Heart right ventricle (tissue), 16 donors: ENCODE measurements at places on chromosomes 3 and 15.

- DNase-seq = peak; percentile 57
Observed at GRCh38 chr15:40857601-40858341, 13.9 kb downstream of the SPINT1 start.

DNA sequence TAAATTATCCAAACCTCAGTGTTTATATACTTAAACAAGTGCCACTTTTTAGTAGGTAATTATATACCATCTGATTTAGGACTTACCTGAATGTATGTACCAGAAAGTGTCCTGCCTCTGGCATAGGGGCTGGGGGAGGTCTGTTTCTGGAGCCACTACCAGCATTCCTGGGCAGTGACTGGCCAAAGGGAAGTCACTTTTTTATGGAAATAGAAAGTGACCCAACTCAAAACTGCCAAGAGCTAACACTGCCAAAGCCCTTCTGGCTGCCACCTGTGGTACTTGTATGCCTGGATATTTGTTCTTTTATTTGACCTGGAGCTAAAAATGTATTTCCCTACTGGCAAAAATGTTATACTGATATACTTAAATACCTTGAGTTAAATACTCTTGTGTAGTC, 42.7 kb downstream of the ESYT3 start:
- DNase-seq = no peak

GRCh38 chr15:82832601-82833361, 23.4 kb downstream of the WHAMM start:
- no peak for DNase-seq

DNA sequence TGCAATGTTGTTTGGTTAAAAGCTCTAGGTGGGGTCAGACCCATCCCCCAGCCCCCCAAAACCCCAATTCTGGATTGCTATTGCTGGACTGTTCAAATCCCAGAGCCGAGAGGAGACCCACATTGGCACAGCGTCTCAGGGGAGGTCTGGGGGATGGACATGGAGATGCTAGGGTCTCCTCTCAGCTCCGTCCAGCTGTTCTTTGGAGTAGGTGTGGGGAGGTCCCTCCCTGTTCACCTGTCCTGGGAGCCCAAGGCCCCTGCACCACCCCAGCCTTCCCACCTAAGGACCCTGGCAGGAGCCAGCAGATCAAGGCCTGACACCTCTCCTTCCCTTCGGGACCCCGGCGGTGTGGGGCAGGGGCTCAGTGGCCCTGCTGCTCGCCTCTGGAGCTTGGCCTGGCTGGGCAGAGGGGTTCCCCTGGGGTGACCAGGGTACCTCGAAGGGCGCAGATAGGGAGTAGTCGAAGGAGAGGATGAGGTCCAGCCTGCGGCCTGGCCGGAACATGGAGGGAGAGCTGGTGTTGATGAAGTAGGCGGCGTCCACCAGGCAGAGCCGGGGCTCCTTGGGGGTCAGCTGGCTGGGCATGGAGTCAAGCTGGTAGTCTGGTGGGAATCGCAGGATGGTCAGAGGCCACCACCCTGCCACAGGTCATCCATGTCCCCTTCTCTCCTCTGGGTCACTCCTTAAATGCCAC, 23.9 kb downstream of the PLA2G4D start:
- no peak for DNase-seq

DNA sequence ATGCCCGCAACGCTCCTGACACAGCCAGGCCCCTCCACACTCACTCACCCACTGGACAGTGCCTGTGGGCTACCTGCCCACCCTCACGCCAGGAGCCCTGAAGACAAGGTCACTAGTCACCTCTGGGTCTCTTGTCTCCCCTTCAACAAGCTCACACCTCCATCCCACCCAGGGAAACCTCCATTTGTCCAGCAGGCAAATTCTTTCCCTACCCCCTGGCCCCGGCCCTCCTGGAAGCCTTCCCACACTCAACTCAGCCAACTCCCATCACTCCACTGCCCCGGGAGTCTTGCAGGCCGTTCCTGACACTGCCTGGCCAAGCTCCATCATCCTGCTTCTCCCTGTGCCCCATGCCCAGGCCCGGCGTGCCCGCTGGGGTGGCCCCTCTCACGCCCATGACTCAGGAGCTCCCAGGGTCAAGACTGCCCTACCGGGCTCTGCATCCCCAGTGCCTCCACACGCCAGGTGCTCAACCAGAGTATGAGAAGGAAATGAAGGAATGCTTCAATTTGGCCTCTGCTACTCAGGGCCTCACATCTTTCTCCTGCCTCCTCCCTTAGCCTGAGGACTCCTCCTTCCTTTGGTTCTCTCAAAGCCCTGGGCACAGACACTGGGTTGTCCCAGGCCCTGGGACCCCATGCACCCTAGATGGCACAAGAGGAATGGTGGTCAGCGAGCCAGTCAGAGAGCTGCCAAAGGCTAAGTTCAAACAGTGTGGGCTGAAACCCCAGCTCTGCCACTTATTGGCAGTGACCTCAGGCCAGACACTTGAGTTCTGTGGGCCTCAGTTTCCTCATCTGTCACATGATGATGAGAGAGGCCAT, 88.6 kb downstream of the SEC22A start:
- no peak for DNase-seq

DNA sequence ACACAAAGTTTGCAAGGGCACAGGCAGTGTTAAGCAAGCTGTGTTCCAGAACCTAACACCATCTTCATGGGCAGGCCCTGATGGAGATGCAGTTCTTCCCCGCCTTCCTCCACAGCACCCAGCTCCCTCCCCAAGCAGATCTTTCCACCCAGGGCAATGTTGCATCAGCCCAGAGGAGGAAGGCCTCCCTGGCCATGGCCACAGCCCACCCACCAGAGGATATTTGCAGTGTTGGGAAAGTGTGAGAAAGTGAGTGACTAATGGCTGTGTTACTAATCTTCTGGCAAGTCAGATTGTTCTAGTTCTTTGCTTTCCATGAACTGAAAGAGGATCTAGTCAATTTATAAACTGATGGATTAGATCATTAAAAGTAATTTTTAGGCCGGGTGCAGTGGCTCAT, 42.0 kb upstream of the ATP10A start:
- no peak for DNase-seq

- no peak for DNase-seq
Observed at GRCh38 chr3:159488602-159489001, 500.0 kb upstream of the IL12A start.

DNA sequence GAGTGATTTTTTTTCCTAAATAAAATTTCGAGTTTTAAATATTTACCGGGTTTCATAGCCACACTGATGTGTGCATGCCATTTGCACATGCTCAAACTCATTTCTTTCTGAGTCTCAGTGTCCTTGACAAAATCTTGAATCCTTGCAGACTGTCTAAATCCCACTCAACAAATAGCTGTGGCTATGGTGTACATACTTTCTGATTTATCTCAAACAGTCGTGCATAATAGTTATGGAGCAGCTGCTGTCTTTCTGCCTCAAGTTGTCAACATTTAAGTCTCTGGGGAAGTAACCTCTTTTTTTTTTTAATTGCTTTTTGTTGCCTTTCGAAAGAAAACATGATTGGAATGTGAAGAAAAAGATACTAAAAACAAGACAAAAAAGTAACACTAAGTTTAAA, 52.8 kb upstream of the UTS2B start:
- no peak for DNase-seq

- DNase-seq = no peak
Observed at GRCh38 chr3:72070005-72070404, 285.1 kb upstream of the PROK2 start.

GRCh38 chr15:96307856-96308394, 22.6 kb upstream of the NR2F2 start:
- no peak for DNase-seq

- no peak for DNase-seq
Observed at GRCh38 chr3:160568989-160569388, 3.6 kb upstream of the KPNA4 start.

- no peak for DNase-seq
Observed at GRCh38 chr3:4993276-4994143, 14.3 kb downstream of the BHLHE40 start.

DNA sequence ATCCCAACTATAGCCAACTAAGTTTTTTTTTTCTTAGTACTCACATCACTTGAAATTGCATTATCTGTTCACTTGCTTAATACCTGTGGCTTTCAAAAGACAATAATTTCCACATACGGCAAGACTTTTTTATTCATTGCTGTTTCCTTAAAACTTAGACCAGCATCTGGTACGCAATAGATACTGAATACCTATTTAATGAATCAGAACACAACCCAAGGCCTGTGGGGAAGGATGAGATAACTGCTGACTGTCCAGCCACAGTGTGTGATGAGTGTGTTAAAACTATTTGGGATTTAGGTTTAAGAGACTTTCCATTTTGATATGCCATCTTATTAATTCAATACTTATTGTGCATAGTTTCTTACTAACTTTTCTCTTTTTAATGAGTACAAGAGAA, 988.7 kb downstream of the NTRK3 start:
- no peak for DNase-seq

GRCh38 chr3:184558726-184559125, 2.9 kb upstream of the EPHB3 start:
- DNase-seq = no peak

DNA sequence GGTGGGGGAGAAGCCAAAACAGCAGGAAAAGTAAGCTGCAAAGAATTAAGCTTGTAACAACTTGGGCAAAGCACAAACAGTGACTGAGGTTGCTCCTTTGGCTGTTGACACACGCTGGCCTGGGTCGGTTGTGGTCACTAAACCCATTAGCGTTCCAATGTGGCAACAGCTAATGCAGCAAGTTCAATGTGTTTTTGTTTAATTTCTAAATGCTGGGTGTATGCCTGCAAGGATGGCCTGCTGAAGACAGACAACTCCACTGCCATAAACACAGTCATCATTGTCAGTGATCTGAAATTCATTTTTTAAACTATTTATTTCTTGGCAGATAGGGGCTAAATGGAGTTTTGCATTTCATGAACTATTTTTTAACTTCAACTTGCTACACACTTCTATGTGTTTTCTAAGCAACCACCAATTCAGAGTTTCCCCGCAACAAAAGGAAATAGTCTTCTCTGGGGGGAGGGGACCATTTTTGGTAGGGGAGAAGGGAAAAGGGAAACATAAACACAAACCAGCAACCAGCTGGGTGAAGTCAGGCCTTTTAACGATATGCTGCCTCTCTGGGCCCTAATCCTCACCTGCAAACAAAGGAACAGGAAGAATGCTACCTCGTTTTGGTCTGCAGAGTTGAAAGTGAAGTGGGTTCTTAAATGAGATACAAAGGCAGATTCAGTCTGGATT, 34.8 kb upstream of the WNT5A start:
- DNase-seq = no peak
